ENCODE measurements at places on chromosomes 4 and X.

DNA sequence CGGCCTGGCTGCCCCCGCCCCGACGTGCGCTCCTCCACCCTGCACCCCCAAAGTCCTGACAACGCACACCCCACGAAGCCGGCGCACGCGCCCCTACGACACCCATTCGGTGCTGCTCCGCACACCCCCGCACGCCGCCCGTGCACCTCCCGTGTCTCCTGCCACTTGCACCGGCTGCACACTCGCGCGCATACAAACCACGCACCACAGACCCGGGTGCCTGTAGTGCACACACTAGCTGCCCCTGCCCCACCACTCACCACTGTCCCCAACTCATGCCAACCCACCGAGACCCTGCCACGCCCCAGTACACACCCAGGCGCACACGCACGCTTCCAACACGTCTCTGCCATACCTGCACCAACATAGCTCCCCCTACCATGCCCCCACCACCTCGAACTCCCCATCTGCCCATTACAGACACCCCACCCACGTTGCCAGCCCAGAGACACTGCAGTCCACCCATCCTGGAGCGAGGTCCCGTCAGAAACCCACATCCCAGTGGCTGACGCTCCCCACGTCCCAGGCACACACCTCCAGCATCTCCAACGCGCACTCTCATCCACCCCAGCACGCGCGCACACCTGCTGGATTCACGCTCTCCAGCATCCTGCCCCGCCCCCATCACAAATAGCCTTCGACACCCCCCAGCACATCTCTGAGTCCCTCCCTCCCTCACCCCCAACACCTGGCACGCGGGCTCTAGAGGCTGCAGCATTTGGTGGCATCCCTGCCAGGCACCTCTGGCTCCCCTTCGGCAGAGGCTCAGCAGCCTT is 4.2 kb upstream of the DUSP9 start:
- no peak for DNase-seq

DNA sequence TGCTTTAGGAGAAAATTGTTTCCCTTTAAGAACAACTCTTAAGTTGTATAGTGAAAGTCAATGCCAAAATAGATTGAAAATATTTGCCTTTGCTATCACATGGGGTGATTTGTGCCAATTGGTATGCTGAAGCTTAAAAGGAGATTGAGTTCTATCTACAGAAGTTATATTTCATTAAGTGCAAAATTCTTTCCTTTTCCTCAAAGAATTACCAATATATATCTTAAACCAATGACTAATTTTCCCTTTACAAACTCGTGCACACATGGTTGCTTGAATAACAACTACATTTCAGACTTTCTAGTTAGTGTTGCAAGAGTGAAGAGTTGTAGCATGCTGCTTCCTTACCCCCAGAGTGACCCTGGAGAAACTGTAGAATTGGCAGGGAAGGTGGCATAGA is 990.0 kb upstream of the PABPC4L start:
- DNase-seq, result no peak

GRCh38 chr4:75002381-75002780 is 69.5 kb downstream of the PARM1 start:
- no peak for DNase-seq

DNA sequence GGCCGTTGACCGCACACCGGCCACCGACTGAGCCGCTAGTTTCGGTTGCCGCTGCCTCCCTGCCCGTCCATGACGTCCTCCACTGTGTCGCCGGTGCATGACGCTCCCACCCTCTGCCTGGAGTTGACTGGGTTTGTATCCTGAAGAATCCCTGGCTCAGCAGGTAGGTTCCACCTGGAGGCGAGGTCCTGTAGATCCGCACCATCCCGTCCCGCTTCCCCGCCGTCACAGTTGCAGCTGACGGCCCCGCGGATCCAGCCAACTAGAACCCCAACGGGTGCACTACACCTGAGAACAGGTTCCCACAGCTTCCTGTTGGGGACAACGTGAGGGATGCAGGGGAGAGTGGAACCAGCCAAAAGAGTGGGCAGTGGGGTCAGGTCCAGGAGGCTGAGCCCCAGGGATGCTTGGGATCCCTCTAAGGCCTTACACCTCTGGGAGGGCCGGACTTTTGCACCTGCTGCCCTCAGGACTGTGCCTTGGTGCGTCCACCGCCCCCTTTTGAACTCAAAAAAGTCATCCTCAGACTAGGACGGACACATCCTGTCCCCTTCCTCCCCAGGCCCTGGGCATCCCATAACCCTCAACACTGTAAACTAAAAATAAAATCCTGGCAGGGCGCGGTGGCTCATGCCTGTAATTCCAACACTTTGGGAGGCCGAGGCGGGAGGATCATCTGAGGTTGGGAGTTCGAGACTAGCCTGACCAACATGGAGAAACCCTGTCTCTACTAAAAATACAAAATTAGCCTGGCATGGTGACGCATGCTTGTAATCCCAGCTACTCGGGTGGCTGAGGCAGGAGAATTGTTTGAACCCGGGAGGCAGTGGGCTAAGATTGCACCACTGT is 1.1 kb upstream of the SLBP start:
- no peak for DNase-seq

DNA sequence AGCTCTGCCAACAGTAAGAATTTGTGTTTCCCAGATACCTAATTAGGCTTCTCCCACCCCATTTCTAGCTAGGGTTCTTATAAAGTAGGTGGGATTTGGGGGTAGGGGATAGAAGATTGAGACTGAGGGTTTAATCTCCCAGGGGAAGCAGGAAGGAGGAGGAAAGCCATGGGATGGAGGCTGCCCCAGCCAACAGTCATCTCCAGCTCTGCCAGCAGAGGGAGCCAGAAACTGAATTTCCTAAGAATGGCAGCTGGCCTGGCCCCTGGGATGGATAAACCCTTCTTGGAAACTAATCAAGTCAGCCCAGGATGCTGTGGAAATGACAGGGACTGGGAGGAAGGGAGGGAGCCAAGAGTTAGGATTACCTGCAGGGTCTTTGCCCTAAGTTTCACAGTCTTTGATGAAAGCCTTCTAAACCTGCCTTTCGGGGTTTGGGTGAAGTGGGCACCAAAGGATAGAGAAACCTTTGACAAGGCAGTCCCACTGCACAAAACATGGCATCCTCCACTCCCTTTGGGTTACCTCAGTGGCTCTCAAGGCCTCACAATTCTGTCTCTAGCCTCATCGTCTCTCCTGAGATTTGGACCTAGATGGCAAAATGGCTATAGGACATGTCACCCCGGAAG is 6.7 kb upstream of the ERCC6L start:
- peak; percentile 3 for DNase-seq

DNA sequence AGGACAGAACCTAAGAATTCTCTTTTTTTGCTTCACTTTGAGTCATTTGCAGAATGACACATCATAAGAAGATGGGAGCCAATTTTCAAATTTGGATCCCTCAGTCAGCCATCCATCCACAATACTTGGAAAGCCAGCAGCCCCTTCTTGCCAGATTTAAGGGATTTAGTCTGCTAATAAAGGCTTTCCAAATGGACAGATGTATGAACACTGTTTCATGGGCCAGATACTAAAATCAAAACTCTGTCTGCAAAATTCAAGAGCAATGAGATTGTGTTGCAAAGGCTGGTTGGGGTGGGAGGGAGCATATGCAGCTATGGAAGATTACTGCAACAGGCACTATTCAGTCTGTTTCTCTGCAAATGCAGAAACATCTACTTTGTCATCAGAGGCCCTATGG is 37.7 kb upstream of the KCNIP4 start:
- DNase-seq, result no peak

- DNase-seq, result no peak
These were observed 184.0 kb upstream of the AFF2 start for GRCh38 chrX:148316446-148316845.

DNA sequence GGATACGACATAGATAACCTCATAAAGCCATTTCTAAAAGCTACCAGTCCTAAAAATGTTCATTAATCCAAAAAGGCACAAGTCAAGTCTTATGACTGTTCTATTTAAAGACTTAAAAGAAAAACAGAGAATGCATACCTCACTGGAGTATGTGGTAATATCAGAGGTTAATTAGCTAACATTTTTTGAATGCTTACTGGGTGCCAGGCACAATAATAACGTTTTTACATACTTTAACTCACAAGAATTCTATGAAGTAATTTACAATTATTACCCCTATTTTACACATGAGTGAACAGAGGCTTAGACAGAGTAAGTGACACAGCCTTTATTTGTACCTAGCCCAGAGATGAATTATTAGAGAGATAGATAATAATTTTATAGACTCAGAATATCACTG is 207.5 kb downstream of the PDGFC start:
- no peak for DNase-seq

DNA sequence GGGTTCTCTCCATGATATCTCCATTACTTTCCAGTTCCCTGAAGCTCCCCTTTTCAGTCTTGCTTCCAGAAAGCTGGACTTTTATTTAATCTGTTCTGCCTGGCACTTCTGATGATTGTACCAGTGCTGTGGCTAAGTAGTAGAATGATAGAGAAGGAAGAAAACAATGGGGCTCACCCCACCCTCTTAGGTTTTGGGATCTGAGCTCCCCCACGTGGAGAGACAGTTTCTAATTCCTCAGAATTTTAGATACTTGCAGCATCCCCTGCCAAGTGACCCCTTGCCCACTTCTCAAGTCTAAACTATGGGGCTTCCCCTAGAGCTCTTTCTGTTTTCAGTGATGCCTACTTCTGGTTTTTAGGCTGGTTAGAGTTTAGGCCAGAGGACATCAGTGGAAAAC is 73.9 kb downstream of the GC start:
- no peak for DNase-seq

DNA sequence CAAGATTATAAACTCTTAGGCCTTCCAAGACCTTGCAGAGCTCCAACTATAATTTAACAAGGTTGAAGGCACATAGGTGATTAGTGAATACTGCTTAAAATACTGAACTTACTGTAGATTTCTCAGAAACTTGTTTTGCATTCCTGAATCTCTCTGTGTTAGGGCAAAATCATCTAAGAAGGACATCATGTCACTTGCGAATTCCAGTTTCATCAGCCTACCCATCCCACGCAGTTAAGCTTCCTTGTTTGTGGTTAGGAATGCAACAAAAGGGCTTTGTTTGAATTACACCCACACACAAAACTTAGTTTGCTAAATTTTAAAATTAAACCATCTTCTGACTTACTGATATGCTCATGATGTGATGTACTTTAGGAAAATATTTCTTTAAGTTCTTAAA is 174.0 kb downstream of the SOWAHB start:
- DNase-seq, result no peak

GRCh38 chrX:23699636-23700194 is 32.4 kb downstream of the PRDX4 start:
- peak; percentile 3 for DNase-seq

DNA sequence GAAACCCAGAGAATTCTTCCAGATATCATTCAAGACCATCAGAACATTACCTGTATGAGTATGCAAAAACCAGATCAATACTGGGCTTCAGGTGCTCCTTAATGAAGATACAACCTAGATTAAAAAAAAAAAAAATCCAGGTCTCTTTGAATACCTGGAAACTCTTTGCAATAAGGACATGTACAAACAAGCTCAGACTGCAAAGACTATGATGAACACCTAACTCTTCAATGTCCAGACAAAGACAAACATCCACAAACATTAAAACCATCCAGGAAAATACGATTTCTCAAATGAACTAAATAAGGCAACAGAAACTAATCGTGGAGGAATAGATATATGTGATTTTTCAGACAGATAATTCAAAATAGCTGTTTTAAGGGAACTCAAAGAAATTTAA is 38.7 kb downstream of the NLRP2B start:
- DNase-seq, result no peak

- DNase-seq, result no peak
These were observed 1.5 kb downstream of the CMC4 start for GRCh38 chrX:155069414-155069813.

- no peak for DNase-seq
These were observed 2266.1 kb downstream of the PCDH7 start for GRCh38 chr4:32986236-32986635.

GRCh38 chrX:10615931-10616774 is 4.2 kb downstream of the MID1 start:
- DNase-seq, result no peak

- no peak for DNase-seq
These were observed 16.9 kb upstream of the MED28 start for GRCh38 chr4:17597517-17597916.
